ENCODE measurements at places on chromosomes 4 and X.

DNA sequence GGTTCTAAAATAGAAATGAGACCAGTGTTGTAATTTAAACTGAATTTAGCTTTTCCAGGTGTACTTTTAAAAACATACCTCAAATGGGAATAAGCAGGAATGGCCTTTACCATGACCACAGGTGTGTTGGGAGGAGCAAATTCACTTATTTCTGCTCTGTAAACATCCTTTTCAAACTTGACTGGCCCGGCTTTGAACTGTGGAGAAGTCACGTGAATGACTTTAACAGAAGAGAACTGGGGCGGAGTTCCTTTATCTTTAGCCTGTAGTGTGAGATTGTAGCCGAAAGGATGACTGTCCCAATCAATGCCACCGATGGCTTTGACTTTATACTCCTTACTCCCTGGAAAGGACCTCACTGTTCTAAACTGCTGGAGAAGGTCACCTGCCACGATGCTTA, 15.1 kb downstream of the FAT1 start:
- DNase-seq: no peak

- peak; percentile 45 for DNase-seq
Observed at GRCh38 chrX:15854080-15854655, 445 bp downstream of the AP1S2 start.

GRCh38 chr4:94339779-94340178, 2.9 kb downstream of the HPGDS start:
- peak; percentile 53 for DNase-seq

DNA sequence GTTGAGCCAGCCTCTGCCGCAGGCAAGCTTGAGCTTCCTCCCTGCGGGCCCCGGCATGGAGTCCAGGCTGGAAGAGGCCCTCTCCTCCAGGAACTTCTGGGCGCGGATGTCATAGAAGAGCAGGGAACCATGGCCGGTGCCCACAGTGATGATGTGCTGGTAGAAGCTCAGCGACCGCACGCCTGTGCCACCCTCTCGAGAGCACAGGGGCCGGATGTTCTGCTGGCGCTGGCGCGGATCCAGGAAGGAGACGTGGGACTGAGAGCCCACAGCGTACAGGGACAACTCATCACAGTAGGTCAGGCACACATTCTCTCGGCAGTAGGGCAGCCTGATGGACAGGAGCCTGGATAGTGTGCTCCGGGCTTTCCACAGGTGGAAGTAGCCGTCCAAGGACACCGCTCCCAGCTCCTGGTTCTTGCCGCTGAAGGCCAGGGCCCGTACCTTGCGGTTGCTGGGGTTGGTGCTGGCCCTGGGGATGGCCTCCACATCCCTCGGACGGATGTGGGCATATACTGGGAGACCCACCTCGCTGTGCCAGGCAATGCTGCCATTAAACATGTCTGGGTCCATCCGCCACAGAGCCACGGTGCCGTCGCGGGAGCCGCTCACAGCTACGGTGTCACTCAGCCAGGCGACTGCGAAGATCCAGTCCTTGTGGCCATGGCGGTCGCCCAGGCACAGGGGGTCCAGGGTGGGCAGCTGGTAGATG, 1.2 kb downstream of the DCAF12L2 start:
- no peak for DNase-seq

GRCh38 chr4:22130741-22131140, 182.2 kb upstream of the KCNIP4 start:
- no peak for DNase-seq

GRCh38 chr4:165855191-165855590, 17.8 kb upstream of the TLL1 start:
- DNase-seq: no peak

- no peak for DNase-seq
Observed at GRCh38 chrX:147550217-147550616, 361.5 kb upstream of the FMR1 start.

- no peak for DNase-seq
Observed at GRCh38 chrX:13906093-13906492, 89.2 kb upstream of the GPM6B start.

- peak; percentile 23 for DNase-seq
Observed at GRCh38 chrX:147875866-147876596, 35.7 kb upstream of the FMR1 start.

DNA sequence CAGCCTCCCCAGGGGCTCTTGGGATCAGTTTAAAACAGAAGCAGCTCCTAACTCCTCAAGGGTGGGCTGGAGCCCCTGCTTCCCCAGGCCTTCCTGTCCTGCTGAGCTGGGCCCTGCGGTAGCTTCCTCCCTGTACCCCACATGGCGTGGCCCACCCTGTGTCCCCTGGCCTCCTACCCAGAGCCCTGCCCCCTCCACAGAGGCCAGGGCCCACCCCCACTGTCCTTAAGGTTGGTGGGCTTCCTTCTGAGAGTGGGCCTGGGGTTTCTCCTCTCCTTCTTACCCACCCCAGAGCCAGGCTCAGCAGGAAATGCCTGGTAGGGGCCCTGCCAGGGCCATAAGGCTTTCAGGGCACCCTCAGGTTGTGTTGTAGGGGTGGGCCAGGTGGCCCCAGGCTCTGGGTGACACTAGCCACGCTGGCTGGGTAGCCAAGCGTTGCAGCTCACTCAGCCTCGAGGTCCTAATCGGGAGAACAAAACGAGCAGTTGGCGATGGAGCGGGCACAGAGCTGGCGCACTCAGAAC, 11.6 kb downstream of the SH3BP2 start:
- DNase-seq: no peak

GRCh38 chr4:83905952-83906351, 370.0 kb downstream of the GPAT3 start:
- no peak for DNase-seq

DNA sequence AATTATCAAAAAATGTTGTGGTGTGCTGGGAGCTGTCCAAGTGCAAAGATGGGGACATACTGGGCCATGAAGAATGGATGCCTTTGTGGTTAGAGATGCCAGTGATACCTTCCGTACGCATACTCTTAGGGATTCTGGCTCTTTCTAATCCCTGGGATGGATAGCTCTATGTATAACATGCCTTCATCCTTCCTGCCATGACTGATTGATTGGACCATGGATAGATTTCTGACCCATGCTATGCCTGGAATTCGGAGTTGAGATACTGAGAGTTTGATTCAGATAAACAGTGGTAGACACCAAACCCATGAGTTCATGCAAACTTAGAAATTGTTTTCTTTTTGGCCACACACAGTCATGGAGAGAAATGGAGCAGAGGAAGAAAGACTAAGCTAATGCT, 147.2 kb upstream of the WDFY3 start:
- no peak for DNase-seq

GRCh38 chr4:17558941-17559708, 17.9 kb upstream of the LAP3 start:
- DNase-seq: no peak

DNA sequence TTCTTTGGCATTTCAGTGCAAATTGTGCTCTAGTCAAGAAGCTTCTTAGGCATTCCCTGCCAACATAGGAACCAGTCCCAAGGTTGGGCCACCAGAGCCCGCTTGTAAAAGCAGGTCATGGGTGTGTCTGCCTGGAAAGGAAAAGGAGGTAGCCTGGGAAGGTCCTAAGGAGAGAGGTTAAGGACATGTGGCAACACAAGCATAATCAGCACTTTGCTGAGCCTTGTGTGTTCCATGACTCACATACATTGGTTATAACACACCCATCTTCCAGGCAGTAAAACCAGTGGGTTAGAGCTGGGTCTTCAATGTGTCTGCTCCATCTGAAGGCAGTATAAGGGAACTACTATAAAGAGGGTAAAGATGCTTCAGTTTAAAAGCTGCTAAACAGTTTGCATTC, 165.0 kb downstream of the FHIP1A start:
- DNase-seq: no peak

DNA sequence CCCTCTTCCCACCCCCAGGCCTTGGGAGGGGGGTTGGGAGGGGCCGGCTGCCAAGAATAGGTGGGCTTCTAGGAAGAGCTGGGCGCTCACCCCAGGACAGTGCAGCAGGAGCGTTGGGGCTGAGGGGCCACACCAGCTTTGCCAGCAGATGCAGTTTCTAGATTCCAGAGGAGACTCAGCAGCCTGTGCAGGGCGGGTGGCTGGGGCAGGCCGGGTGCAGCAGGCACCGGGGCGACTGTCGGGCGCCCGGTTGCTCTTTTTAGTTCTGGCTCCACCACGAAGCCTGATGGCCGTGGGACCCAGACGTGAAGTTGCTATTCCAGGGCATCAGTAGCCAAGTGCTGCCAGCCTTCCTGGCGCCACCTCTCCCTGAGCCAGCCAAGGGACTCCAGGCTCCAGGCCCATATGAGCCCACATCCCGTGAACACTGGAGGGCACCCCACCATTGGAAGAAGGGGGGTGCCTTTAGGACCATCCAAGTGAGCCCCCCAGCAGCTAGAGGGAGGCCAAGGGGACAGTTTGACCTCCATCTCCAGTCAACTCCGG, 5.8 kb downstream of the SSR4 start:
- DNase-seq: no peak

- DNase-seq: no peak
Observed at GRCh38 chrX:130158311-130158710, 7.3 kb downstream of the AIFM1 start.

- DNase-seq: no peak
Observed at GRCh38 chrX:136999024-136999423, 34.8 kb downstream of the GPR101 start.

DNA sequence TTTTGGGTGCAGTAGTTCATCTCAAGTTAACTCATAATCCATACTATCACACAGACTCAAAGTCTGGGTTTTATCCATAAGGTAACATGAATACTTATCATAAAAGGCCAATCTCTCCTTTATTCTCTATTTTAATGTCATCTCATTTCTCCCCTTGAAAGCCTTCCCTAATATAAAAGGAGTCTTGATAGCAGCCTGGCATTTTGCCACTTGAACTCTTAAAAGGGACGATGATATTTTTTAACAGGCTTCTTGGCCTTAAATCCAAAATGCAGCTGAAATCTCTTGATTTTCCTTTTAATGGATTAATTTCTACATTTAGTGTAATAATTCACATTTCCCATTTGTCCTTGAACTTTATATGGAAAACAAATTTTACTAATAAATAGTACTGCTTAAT, 8.4 kb upstream of the JCHAIN start:
- DNase-seq: no peak

DNA sequence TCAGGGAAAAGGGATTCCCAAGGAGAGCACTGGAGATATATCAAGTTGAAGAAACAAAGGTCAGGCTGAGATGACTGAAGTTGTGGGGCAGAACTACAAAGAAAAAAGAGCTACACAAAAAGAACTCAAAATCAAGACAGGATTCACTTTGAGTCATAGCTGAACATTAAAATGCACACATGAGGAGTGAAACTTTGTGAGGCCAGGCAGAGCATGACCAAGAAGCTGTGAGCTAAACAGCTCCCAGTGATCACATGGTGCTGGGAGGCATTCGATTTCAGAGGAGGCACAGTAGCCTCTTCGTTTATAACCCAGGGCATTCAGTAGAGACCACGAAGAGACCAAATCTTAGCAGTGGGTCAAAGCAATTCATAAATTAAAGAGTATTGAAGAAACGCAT, 145.3 kb downstream of the ATRX start:
- no peak for DNase-seq

Measured in suppressor macrophage treated with lipopolysaccharide for 4 hours (primary cell).